Stimulated activated CD4-positive, alpha-beta T cell treated with anti-CD3 and anti-CD28 coated beads, Interleukin-1b, Interleukin-23, amount 100 ng/mL, for 1 hour (primary cell): ENCODE measurements at places on chromosomes 11 and 22.

DNA sequence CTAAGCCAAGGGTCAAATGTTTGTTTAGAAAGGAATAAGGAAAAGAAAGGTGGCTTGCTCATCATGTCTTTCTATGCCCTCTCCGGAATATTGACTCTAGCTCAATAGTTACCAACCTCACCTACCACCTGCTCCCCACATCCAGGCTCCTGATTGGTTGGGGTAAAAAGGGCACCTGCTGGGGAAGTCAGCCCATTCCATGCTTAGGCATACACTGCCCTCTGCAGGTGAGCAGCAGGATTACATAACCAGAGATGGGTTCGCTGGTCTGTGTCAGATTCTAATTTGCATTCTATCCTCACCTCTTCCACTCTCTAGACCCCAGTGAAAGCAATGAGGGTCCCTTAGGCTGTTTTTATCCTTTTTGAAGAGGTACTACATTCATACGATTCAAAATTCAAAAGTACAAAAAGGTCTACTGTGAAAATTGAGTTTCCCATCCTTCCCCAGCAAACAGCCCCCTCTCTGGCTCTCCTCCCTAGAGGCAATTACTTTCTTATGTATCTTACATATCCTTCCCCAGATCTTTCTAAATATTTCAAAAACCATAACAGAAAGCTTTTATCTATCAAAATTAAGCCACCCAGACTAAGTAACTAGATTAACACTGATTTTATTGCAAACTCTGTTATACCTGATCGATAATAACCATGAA lies 98.0 kb upstream of the ASPHD2 start:
- peak; percentile 30 for DNase-seq

DNA sequence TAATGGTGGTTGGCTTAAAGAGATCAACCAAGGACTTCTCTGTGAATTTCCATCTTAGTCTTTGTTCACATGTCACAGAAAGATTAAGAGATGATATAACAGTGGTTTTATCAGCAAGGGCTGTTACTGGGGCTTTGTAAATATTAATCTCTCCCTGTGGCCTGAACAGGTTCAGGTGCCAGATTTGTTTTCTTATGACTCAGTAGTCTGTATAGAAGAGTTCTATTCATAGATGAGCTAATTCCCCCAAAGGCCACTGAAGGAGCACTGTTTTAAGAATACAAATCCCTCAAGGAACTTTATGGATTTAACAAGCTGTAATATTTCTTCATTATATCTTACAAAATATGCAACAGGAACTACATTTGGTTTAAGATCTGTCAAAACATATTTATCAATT lies 50.4 kb downstream of the TCP11L1 start:
- no peak for DNase-seq

GRCh38 chr11:37336401-37336800 lies 738.4 kb upstream of the RAG2 start:
- no peak for DNase-seq

DNA sequence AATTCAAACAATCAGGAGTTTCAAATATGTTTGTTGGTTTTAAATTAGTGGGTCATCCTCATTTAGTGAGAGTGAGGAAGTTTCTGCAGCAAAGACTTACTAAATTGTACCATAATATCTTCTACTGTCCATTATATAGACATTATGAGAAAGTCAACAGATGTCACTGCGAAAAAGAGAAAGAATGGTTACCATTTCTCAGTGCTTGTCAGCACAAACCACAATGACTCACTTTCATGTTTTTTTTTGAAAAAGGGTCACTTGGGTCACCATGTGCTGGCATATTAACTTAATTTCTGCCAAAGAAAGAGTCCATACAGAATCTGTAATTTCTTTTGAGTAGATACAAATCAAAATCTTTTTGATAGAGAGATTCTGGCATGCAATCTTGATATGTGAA lies 924.6 kb upstream of the FAT3 start:
- DNase-seq, result no peak

DNA sequence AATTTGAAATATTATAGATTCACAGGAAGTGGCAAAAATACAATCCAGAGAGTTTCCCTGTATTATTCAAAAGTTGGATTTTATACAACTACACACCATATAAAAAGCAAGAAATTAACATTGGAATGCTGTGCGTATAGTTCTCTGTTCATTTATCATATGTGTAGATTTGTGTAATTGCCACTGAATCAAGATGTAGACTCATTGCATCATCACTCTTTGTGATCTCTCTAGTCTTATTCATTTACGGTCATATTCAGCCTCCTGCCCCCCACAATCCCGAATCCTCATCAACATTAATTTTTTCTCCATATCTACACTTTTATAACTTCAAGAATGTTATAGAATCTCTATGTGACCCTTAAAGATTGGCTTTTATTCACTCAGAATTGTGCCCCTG lies 390.6 kb upstream of the B3GAT1 start:
- no peak for DNase-seq

GRCh38 chr11:41316751-41317150 lies 142.7 kb downstream of the LRRC4C start:
- DNase-seq, result no peak

DNA sequence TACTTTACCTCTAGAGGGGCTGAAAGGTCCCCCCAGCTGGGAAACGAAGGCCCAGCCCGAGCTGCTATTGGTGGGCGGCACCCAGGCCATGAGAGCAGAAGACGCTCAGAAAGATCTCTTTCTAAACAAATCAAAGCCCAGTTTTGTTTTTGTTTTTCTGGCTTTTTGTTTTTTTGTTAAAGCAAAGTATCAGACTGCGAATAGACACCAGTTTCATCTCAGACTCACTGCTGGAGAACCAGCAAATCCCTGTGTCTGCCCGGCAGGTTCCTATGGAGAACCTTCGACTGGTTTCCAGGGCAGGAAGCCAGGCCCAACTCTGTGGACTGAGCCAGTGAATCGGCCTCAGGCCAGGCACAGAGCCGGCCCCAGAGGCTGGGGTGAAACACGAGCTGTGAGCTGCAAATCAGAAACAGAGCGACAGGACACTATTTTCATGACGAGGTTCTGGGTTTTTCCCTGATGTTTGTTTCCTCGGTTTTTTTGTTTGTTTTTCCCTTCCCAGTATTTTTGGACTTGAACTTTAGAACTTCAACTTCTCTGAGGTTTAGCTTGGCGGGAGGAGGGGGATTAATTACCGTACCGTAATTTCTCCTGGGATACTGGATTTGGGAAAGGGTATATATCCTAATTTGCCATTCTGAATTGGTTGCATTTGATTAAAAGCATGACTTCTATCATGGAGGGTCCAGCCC lies 16.0 kb upstream of the B4GALNT4 start:
- DNase-seq, result no peak

DNA sequence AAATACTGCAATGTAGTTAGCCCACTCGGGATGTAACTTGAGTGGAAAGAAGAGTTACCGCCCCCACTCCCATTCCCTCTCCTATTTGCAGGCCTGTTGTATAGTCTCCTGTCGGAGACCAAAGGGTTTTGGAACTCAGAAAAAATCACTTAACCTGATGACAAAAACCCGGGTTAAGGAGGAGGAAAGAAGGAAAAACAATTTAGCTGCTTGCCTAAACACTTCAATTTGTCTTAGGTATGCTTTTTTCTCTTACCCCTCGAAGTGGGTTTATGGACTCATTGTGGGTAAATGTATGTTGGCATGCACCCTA lies 2.2 kb downstream of the YAP1 start:
- DNase-seq, result no peak

- no peak for DNase-seq
These were observed 390.0 kb upstream of the CADM1 start for GRCh38 chr11:115894176-115894575.

GRCh38 chr11:116990061-116990473 lies 108.2 kb downstream of the SIK3 start:
- DNase-seq, result no peak

DNA sequence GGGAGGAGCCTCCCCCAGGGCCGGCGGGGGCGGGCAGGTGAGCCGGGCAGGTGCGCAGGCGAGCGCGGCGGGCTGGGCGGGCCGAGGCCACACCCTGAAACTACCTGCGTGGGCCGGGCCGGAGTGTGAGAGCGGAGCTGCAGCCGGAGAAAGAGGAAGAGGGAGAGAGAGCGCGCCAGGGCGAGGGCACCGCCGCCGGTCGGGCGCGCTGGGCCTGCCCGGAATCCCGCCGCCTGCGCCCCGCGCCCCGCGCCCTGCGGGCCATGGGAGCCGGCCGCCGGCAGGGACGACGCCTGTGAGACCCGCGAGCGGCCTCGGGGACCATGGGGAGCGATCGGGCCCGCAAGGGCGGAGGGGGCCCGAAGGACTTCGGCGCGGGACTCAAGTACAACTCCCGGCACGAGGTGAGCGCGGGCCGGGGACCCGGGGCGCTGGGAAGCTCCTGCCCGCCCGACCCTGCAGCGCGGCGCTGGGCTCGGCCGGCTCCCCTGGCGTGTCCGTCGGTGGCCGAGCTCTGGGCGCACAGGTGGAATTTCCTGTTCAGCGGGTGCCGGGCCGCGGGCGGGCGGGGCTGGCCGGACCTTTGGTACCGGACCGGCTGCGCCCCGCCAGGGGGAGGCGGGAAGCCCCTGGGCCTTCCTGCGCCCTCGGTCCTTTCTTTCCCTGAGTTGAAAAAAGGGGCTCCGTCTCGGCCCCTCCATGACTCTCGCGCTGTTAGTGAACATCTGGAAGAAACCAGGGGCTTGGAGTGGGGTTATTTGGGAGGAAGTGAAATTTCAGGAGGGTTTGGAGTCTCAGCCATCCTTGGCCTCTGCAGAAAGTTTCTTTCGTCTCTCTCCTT lies at the start of gene ST14:
TSS of gene ST14 (plus strand) at position 126 of the 841 bp plus-strand sequence. CDS start at position 324, 198 bp downstream.
- DNase-seq, result no peak

DNA sequence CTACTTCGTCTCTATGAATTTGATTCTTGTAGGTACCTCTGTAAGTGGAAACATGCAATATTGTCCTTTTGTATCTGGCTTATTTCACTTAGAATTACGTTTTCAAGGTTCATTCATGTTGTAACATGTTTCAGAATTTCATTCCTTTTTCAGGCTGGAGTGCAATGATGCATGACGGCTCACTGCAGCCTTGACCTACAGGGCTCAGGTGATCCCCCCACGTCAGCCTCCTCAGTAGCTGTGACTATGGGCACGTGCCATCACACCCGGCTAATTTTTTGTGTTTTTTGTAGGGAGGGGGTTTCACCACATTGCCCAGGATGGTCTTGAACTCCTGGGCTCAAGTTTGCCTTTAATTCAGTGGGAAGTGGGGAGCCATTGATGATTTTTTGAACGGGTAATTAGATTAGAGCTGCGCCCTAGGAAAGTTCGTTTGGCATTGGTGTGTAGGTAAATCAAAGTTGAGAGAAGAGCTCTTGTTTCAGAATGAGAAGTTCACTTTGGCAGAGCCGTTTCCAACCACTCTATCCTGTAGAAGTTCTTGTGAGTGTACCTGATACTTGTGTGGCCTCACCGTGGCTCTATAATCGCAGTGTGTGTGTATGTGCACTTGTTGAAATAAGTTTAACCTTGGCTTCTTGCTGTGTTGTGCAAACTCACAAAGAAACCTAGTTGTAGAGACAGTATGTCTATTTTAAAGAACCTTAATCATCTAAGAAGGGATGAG lies 115.9 kb downstream of the NAV2 start:
- no peak for DNase-seq

GRCh38 chr11:100192181-100192580 lies 494.9 kb upstream of the ARHGAP42 start:
- DNase-seq, result no peak

GRCh38 chr11:8709002-8709672 lies 26.5 kb downstream of the RPL27A start:
- no peak for DNase-seq

DNA sequence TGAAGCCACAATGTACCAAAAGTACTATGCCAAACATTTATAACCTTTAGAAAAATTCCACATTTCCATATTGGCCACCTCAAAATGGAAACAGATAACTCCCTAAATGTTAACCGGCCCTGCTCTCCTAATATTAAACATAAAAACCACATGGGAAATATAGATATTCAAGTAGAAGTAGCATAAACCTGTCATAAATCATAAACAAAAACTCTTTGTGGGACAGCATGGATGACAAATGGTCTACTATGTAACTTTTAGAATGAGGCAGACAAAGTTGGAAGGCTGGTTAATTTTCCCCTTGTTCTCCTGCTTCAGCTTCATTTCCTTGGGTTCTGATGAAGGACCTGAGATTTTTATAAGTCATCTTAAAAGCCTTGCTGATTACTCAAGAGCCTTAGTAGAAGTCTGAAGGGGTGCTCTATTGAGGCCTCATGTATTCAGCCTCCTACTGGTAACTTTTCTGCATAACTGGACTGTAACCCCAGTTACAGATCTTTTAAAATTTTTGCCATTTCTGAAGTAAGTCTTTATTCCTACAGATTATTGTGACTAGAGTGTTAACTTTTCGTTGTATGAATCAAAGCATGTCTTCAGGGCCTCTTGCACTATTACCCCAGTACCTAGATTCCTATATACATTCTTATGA lies 116.4 kb downstream of the STIM1 start:
- no peak for DNase-seq

DNA sequence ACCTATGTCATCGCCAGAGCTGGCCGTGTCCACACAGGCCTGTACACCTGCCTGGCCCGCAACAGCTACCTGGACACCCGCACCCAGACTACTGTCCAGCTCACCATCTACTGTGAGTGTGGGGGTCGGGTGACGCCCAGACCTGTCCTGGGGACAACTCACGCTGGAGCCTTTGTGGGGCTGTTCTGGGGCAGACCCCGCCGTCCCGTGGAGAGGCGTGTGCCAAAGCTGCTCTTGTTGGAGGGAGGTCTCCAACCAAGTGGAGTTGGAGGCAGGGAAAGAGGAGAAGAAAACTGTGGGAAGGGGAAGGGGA lies 4.3 kb downstream of the VSIG10L2 start:
- no peak for DNase-seq

- DNase-seq, result no peak
These were observed 20.9 kb downstream of the ST14 start for GRCh38 chr11:130180491-130180890.

- DNase-seq, result no peak
These were observed 4.2 kb upstream of the UVRAG start for GRCh38 chr11:75810637-75811390.

- no peak for DNase-seq
These were observed 2.0 kb downstream of the CD248 start for GRCh38 chr11:66314561-66315497.

DNA sequence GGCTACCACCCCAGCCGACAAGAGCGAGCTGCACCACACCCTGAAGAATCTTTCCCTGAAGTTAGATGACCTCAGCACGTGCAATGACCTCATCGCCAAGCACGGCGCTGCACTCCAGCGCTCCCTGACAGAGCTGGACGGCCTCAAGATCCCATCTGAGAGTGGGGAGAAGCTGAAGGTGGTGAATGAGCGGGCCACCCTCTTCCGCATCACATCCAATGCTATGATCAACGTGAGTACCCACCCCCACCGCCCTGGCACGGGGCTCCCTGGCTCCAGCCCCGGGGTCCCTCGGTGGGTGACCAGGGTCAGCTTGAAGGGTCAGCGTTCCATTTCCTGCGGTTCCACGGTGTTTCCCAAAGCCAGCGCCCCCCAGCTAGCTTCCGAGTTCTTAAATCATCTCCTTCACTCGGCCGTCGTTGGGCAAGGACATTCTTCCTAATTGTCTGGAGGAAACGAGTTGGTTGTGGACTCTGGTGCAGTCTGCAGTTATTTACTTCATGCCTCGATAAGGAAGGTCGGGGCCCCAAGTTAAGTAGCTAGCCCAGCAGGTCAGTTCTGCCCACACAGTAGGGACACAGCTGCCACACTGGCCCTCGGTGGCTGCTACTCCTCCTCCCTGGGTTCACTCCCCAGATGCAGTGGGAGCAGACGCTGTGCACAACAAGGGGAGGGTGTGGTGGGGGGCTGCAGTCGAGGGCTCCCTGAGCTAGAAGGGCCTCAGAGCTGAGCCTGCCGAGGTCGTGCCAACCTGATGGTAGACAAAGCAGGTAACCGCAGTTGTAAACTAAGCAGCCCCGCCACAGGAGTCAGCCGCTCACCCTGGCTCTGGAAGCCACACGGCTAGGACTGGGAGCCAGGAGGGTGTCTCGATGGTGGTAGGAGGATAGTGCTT lies 97.9 kb downstream of the MORC2 start:
- no peak for DNase-seq

GRCh38 chr22:39431821-39432251 lies 25.0 kb upstream of the MGAT3 start:
- DNase-seq, result no peak
